GM04504 (cell line): ENCODE measurements at places on chromosomes 1 and 21.

GRCh38 chr1:17365293-17365692 lies 6.7 kb upstream of the PADI6 start:
- DNase-seq = no peak

DNA sequence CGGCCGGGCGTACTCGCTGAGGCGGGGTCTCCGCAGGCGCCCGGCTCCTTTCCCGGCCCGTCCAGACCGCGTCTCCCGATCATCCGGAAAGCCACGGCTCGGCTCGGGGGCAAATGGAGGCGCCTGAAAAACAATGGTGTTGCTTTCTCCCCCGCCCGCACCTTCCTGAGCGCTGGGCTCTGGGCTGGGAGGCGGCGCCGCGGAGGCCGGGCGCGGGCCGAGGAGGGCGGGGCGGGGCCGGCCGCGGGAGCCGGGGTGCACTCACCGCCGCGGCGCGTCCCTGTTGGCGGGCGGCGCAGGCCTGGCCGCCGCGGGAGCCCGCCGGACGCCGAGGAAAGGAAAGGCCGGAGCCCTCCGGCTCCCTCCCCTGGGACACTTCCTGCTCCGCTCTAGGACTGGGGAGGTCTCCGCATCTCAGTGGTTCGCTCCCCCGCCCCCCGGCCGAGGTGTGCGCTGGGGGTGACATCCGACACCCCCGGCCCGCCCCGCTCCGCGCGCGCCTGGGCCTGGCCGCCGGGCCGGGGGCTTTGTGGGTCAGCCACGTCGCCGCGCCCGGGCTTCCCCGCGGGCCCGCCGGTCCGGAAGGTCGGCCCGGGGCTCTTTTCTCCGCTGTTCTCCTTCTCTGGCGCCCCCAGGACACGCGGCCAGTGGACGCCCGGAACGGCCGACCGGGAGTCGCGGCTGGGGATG lies at the start of gene ZNF496:
Gene ZNF496, minus strand, starts transcription at position 343 of the 690 bp plus-strand sequence. CDS start 2,289 bp downstream, outside the sequence.
- peak; percentile 64 for DNase-seq

DNA sequence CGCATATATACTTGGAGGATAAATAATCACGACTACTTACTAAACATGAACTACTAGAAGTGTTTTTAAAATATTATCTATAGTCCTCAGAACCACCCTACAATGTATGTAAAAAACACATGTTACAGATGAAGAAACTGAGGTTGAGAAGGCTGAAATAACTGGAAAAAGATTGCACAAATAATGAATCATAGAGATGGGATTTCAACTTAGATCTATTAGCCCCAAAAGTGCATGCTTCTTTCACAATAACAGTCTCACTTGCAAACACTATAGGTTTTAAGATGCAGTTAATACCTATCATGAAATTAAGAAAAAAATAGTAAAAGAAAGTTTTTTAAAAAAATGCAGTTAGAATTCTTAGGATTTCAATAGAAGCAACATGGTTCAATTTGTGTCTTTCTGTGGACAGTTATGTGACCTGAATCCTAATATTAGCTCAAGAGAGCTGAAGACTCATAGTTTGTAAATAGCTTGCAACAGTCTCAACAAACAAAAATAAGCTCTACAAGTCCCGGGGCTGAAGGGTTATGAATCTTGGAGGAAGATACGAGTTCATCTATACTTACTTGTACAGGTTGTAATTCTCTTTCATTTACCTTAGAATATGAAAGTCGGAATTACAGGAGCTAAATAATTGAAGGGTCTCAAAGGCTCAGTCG lies 58.6 kb upstream of the NTPCR start:
- no peak for DNase-seq

DNA sequence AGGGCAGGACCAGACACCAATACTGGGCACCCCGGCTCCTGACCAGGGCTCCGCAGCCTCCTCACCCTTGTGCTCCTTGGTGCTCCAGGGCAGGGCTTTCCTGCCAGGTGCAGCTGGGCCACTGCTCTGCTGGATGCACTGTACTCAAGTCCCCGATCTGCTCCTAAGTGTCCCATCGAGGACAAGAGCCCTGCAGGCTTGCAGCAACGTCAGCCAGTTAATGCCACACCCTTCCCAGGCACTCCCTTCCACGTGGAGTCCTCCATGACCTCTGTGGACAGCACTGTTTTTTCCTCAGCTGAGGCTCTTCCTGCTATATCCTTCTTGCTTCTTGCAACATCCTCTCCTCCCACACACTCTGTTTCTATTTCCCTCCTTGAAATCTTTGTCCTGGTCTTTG lies 94.0 kb upstream of the NGF start:
- no peak for DNase-seq

DNA sequence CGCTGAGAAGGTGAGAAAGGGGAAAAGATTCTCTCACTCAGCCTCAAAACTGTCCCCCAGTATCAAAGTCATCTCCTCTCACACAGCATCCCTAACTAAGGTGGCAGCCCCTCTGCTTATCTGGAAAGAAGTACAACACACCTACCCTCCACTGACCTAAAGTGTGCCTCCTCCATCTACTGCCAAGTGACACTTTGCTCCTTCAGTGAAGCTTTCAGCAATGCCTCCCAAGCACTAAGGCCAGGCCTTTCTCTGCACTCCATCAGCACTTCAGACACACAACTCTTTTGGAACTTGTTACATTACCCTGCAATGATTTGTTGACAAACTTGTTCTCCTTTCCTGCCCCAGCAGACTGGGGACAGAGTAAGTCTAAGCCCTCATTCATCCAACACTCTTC lies 1.4 kb downstream of the SH3BP5L start:
- DNase-seq = no peak

GRCh38 chr1:202005958-202006357 lies 4.4 kb upstream of the ELF3 start:
- no peak for DNase-seq

DNA sequence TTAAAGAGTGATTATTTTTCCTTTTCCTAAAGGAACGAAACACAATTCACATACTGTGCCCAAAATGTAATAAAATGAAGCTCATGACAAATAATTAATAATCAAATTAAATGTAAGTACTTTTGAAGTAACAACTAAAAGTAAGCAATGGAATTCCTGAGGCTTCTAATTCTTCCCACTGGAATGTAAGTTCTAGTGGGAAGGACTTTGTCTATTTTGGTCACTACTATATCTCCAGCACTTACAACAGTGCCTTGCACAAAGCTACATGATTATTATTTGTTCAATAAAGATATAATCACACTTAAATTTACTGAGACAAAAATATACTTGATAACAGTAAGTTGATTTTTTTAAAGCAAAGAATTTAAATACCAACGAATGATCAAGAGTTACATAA lies 128.8 kb downstream of the COQ8A start:
- DNase-seq = no peak

- DNase-seq = no peak
These were observed 15.1 kb downstream of the NFYC start for GRCh38 chr1:40706626-40707025.

DNA sequence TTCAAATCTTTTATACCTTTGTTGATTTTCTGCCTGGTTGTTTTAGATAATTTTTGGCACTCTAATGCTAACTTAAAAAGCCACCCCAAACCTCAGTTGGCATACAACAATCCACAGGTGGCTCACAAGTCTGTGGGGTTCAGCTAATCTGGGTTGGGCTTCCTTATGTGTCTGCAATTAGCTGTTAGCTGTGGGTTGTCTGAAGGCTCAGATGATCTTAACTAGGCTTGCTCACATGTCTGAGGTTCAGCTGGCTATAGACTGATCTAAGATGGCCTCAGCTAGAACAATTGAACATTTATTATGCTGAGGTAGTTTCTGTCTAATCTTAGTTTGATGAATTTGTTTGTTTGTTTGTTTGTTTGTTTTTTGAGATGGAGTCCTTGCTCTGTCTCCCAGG lies 44.9 kb upstream of the ADAR start:
- no peak for DNase-seq

DNA sequence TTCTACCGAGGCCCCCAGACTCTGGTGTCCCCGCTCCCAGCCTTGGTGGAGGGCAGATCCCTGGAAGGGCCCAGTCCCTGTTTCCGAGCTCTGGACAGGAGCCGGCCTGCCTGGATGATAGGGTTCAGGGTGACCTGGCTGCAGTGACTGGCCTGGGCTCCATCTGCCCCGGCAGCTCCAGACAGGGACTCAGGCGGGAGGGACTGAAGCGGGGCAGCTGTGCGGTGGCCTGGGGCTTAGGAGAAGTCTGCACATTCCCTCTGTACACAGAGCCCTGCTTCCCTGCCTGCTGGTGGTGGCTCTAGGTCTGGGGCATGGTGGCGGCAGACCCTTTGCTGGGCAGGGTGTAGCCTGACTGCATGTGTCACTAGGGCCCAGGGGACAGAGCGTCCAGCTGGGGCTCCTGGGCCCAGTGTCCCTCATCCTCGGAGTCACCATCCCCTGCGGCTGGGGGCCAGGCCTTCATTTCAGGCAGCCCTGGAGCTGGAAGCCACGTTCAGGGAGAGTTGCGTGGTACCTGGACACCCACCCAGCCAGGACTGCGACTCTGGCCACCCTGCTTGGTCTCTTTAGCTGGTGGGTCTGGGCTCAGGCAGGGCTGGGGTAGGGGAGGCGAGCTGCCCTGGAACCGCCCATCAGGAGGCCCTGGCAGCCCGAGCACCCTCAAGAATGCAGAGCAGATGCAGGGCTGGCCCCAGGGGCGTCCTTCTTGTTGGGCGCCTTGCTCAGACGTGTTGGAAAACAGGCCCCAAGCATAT lies 9.6 kb downstream of the ARHGEF16 start:
- no peak for DNase-seq

DNA sequence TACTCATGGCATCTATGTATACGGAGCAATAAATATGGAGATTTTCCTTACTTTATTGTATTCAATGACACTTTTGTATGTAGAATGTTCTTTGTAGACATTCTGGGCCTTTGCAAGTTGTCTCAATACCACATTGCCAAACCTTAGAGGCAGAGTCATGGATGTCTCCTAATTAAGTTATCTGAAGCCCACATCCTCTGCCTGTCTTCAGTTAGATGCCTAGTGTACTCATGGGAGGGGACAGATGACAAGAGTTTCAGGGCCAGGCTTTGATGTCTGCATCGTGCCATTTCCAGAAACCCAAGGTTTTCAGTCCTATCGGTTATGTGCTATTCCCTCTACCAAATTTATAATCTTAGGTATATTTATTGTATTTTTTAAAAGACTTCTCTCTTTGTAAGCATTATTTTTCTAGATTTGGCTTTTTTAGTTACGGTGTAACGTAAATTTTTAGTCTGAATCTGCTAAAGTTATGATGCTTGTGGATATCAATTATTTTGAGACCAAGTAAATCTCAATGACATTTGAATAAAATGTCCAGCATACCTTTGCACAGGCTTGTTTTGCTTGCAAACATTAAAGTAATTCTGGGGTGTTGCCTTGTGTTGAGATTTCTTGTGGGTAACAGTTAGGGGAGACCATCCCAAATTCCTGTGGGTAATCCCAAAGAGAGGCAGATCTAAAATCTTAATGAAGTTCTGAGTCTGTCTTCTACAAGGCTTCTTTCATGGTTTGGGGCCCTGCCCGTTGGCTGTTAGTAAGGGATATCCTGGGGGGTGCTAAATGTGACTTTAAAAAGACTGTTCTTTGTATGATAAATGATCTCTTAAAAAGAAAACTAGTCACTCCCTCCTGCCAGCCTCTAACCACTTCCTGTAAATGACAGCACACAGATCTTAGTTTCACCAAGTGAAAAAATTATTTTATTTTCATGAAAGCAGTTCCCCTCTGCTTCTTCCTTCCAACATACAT lies 8.0 kb upstream of the MACF1 start:
- DNase-seq = no peak

GRCh38 chr1:172719066-172719627 lies 60.2 kb downstream of the FASLG start:
- DNase-seq = no peak

DNA sequence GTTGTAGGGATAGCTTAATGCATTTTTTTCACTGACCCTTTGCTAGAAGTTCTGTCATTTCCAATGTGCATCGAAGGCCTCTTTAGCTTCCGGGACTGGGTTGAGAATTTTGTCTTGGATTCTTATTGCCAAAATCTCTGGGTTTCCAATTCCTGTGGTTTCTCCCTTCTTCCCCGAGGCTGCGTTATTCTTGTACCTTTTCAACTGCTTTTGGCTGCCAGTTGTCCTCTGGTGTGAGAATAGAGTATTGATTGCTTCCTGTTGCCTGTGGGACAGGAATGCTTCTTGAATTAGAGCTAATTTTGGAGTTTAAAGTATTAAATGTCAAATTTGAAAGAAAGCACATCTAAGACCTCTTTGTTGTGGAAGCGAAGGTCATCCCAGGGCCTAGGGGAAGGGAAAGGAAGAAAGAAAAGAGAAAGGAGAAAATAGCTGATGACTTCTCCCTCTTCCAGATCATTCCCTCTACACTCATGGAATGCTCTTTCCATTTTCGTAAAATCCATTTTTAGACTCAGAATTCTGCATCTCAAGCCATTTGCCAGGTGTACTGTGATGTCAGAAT lies 21.1 kb downstream of the HUNK start:
- no peak for DNase-seq

- no peak for DNase-seq
These were observed 16.5 kb downstream of the PFKL start for GRCh38 chr21:44316277-44316900.

- DNase-seq = no peak
These were observed 185.7 kb downstream of the HIVEP3 start for GRCh38 chr1:41733021-41733420.

DNA sequence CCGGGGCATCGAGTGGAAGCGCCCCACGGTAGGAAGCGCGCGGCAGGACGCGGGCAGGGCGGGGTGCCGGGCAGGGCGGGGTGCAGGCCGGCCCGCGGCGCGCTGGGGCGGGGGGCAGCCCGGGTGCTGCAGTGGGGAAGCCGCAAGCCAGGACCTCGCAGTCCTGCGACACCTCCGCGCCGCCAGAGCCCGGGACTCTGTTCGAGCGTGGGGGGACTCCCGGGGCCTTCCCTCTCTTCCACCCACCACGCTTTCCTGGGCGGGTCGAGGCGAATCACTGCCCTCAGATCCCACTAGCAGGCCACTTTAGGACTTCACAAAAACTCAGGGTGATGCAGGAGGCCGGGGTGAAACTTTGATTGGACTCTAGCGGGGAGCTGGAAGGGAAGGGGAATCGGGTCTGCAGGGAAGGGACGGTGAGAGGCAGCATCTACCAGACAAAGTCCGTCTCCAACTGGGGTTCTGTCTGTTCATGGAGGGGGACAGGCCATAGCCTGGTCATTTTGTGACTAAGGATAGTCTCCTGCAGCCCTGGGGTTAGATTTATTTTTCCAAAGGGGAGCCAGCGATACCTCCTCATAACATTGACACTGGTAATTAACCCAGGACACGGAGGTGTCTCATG lies 623 bp downstream of the CAPN2 start:
- no peak for DNase-seq

- no peak for DNase-seq
These were observed at the start of gene KCNA2 for GRCh38 chr1:110605901-110606656. Gene KCNA2, minus strand, starts transcription at chr1:110606358. Its CDS starts 1,576 bp downstream, at chr1:110604782.

- DNase-seq = no peak
These were observed 7.5 kb upstream of the HSD11B1 start for GRCh38 chr1:209697126-209697525.

DNA sequence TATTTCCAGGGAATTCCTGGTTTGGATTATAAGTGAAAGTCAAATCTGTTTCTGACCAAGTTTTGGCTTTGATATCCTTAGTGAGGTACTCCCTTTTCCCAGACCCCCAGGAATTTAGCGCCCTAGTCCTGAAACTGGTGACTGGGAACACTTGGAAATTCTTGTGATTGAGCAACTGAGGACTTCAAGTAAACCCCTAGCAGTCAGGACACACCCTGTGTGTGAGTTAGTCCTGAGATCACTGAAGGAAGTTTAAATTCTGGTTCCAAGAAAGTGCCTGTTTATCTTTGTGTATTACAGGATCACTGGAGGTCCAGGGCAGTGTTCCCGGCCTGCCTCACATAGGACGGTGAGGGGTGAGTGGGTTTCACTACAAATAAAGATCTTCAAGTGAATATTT lies 95.1 kb upstream of the F3 start:
- no peak for DNase-seq

- DNase-seq = peak; percentile 73
These were observed 33.0 kb upstream of the ADARB1 start for GRCh38 chr21:45041351-45041805.

GRCh38 chr1:31422505-31423319 lies 9.7 kb downstream of the SERINC2 start:
- DNase-seq = peak; percentile 66
